Activated T-cell treated with anti-CD3 and anti-CD28 coated beads for 24 hours (primary cell): ENCODE measurements at places on chromosomes 2 and 18.

GRCh38 chr18:12408247-12408869, 629 bp downstream of the PRELID3A start:
- DNase-seq, result no peak

DNA sequence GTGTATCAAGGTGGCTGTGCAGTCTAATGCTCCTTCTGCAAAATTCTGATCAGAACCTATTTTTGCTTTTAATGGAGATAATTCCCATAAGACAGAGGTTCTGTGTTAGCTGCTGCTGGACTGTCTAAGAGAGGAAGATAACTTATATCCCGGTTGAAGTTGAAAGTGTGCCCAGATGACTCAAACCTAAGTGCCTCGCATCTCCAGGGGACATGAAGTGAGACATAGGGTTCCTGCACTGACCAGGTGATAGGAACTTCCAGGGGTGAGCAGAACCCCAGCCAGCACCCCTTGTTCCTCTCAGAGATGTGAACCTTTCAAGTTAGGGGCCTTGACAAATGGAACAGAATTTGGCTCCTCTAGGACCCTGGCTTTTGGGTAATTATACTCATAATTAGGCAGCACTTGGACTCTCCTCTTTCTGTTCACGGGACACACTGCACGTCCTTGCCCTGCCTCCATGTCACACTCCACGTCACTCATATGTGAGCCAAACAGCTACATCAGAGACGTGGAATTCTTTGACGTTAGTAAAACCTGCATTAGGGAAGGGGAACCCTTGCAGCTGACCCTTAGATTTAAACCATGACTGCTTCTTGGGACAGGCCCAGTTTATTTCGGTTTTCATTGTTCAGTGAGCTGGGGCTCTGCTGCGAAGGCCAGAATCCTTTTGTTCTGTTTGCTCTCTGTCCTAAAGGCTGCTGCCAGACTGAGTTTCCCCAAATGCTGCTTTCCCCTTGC, 104.5 kb upstream of the ALPP start:
- no peak for DNase-seq

DNA sequence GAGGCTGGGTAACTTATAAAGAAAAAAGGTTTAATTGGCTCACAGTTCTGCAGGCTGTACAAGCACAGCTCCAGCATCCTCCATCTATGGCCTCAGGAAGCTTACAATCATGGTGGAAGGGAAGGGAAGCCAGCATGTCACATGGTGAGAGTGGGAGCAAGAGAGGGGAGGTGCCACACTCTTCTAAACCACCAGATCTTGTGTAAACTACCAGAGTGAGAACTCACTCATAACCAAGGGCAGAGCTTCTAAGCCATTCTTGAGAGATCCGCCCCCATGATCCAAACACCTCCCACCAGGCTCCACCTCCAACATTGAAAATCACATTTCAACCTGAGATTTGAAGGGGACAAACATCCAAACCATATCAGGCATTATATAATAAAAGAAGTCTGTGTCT, 121.6 kb upstream of the CDC42EP3 start:
- DNase-seq, result no peak

GRCh38 chr2:122411231-122411630, 655.8 kb downstream of the TSN start:
- no peak for DNase-seq

DNA sequence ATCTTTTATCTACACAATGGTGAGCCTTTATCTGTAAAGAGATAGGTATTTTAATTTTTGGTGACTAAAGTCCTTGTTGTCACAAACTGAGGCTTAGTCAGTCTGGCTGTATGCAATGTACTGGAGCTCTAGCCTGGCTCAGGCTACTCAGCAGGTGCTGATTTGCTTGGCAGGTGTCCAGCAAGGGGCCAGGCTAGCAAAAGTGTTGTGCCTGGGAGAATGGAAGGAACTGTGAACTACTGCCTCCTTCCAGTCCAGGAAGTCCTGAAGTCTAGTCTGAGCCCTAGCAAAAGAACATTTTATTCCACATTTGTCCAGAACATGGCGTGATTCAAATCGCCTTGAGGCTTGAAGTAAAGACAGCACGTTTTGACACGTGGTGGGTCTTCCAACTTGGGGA, 260.5 kb downstream of the CCDC85A start:
- no peak for DNase-seq

GRCh38 chr18:64203295-64203694, 54.4 kb upstream of the LINC00305 start:
- DNase-seq, result no peak

- DNase-seq, result no peak
Observed at GRCh38 chr2:39508198-39508597, 71.1 kb upstream of the MAP4K3 start.

- DNase-seq, result no peak
Observed at GRCh38 chr2:127796389-127796788, 14.6 kb downstream of the WDR33 start.

GRCh38 chr2:128366713-128367511, 48.2 kb upstream of the HS6ST1 start:
- no peak for DNase-seq

DNA sequence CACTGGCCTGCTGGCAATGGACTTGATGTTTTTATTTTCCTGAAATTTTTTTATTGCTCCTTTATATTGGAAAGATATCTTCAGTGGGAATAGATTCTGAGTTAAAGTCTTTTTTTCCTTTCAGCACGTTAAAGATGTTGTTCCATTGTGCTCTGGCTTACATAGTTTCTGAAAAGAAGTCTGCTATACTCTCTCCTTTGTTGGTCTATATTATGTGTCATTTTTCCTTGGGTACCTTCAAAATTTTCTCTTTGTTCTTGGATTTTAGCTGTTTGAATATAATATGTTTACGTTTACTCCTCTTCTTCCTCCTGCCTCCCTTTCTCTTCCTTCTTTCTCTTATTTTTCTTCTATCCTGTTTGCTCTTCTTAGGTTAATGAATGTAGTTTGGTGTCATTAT, 105.5 kb downstream of the CAPN13 start:
- no peak for DNase-seq

DNA sequence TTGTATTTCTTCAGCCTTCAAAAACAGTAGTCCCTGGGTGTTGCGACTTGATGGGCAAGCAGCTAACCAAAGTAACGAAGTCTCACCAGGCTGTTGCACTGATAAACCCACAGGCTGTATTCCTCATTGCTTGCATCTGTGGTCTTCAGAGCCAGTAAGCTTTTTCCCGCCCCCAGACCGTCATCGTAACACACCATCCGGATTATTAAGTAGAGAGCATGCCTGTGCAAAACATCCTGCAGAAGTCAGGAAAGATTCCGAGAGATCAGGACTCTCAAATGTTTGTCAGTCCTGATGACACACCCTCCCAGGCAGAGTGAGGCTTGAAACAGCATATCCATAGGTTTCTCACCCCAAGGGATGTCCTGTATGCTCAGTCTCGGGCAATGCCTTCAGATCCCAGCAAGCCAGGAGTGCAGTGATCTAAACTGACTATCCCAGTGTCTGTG, 15.9 kb downstream of the ITGB1BP1 start:
- no peak for DNase-seq

- DNase-seq, result no peak
Observed at GRCh38 chr2:43402002-43402401, 175.6 kb upstream of the ZFP36L2 start.

DNA sequence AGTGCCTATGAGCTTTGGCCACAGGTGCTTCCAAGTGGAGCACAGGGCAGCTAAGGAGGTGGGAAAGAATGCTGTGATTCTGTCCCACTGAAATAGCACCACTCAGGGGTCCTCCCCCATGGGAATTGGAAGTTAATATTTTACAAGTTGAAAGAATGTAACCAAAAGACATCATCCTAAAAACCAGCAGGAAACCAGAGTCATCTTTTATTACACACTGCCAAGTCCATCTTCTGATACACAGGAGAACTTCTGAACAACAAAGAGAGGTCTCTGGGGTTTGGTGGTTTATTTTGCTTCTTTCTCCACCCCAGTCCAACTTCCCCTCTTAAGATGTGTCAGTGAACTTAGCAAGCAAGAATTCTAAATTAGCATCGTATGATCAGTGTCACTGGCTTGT, 47.7 kb downstream of the COLEC12 start:
- no peak for DNase-seq

- no peak for DNase-seq
Observed at GRCh38 chr18:64091526-64091925, 57.4 kb downstream of the LINC00305 start.

DNA sequence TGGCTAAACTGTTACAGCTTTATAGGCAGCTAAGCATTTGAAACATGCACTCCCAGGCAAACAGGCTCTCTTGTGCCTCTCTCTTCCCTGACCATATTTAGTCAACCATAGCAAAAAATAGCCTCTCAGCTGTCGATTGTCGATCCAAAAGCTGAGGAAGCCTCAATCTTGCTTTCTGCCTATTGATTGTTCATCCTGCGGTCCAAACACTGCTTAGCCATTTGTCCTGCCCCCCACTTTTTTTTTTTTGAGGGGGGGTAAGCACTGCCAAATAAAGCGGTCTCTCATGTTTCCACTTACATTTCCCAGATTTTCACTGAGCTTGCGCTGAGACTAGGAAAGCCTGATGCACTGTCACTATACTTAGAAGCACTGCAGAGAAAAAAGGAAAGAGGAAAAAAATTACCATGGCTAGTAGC, 90.8 kb downstream of the MIB1 start:
- DNase-seq, result no peak

DNA sequence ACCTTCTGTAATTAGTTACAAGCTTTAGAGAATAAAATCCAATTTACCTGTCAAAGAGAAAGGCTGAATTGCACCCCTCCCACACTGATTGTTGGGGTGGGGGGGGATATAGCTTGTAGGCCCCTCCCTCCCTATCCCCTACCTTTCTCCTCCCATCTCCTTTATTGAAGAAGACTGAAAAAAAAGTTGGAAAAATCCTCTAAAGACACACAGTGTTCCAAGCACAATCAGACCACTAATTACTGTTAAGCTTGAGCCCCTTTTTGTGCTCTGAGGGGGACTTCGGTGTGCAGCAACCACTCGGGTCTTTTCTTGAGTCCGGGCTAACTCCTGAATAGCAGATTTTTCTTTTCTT, 43.0 kb upstream of the FZD5 start:
- DNase-seq, result no peak

GRCh38 chr2:16657671-16658070, 8.0 kb downstream of the CYRIA start:
- DNase-seq, result no peak

DNA sequence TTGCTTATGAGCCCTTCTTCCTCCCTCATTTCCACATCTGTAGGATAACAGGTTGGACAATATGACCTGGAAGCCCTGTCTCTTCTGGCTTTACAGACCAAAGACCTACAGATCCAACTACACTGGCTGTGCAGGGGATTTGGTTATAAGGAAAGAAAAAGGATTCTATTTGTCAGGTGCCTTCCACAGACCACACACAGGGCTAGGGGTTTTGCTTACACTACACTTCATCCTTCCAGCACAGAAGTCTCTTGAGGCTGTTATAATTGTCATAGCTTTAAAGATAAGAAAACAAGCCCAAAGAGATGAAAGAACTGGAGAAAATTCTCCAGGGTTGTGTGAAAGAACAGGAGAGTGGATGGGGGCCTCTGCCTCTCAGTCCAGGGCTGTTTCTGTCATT, 302.6 kb downstream of the MYCN start:
- DNase-seq, result no peak

GRCh38 chr2:105032476-105032875, 5.4 kb upstream of the MRPS9 start:
- DNase-seq, result no peak

DNA sequence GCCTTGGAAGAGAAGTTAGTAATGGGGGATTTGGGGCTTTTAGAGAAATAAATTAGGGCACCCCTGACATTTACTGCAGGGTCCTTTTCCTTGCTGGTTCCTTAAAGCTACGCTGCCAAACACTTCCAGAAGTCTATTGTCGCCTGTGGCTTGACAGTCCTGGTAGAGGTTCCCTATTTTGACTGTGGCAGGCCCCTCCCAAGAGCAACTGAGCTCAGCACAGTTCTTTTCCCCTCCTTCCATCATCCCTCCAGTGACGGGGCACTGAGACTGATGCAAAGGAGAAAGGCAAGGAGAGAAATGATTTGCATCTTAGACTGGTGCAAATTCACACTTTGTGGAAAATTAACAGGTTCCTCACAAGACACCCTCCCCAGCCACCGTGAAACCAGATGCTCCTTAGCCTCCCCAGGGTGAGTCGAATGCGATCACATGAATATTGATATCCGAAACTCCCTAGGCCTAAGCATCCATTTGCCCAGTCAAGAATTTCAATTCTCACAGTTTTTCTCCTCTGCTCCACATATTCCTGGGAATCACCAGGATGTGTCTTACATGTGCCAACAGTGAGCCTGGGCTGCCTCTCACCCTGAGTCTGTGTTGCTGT, 45.4 kb downstream of the RABL2A start:
- DNase-seq, result no peak
